Endodermal cell (in vitro differentiated cells): ENCODE measurements at places on chromosomes 3 and 15. TPM values are rescaled to one million over a fixed set of nuclear protein-coding genes. Genes with fewer than 3 reads are reported as not detected.

The FETUB gene
- total RNA-seq: not detected in 3 replicates

The CHRFAM7A gene
- total RNA-seq: 1.7 to 2.6 TPM (median 1.9 TPM) in 3 replicates

DNA sequence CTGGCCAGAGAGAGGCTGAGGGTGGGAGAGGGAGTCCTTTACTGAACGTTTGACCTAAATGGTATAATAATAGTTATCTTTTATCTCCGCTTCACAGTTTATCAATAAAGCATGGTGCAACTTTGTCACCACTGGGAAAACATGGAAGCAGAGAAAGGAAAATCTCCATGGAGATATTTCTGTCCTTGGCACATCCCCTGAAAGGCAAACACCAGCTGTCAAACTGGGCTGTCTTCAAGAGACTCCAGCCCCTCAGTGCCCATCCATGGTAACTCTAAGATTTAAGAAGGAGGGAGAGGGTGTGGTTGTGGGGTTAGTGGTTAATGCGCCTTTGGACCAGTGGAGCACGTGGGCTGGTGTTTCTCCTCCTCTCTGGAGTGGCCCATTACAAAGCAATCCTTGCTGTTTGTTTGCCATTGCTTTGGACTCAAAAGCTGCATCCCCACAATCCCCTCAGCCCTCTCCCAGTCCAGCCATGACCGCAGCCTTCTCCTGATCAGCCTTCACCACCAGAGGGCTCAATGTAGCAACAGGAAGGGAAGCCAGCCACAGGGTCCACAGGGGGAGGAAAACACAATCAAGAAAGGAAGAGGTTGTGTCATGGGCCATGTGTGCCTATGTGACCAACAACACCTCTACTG, 38.2 kb upstream of the FAM174B start:
- H3K27me3 ChIP-seq: no peaks in the 10 kb centered on the region
- H3K4me3 ChIP-seq: no peak overlapping the region
- DNase-seq: peak; percentile 90
- no peak overlapping the region for H3K27ac ChIP-seq

DNA sequence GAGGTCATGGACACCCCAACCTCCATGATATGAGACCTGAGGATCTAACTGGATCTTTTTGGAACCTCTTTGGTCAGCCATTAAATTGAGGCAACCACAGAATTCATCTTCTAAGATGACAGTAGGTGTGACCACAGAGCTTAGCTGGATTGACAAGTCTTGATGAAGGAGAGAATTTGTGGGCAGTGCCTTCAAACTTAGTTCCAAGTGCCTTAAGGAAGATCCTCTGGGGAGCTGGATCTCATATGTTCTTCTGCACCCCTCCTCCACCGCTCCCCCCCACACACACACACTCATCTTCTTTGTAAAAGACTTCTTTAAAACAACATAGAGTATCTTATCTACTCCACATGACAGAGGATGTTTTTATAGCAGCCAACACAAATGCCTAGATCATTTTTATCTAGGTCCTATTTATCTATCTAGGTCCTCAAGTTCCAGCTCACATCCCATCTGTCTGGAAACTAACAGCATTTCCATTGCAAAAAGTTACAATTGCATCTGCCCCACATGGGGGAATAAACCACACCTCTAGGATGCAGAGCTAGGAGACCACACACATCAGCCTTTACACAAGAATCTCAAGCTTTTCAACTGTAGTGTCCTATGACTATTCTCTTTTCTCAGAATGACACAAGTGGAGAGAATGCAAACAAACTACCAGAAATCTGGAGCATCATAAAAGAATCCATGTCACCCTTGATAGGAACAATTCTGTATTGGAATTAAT, 37.4 kb downstream of the WWTR1 start:
- H3K36me3 ChIP-seq: no peaks in the 10 kb centered on the region
- peaks cover 15% of the 10 kb centered on the region for H3K4me1 ChIP-seq
- DNase-seq: no peak
- no peak overlapping the region for H3K27ac ChIP-seq

GRCh38 chr15:49706805-49707204, 86.0 kb downstream of the DTWD1 start:
- H3K36me3 ChIP-seq: no peaks in the 10 kb centered on the region
- DNase-seq: no peak
- H3K27me3 ChIP-seq: peaks cover 6% of the 10 kb centered on the region
- no peaks in the 10 kb centered on the region for H3K4me1 ChIP-seq

DNA sequence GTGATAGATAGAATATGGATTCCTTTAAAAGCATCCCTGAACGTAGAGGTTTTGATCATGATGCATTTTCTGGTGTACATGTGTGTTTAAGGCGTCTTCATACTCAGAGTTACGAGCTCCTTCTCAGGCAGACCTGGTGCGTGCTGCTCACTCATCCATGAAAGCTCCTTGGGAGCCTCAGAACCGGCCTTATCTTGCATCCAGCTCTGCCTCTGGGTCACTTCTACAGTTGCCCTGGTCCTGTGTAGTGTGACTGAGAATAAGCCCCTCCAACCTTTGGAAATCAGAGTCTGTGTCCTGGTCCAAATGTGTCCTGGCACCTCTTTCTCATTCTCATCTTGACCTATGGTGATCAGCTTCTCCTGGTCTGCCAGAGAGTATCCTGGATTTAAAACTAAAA, 17.3 kb upstream of the RARRES1 start:
- no peak for DNase-seq
- no peak overlapping the region for H3K4me3 ChIP-seq
- no peak overlapping the region for H3K27ac ChIP-seq
- H3K4me1 ChIP-seq: no peaks in the 10 kb centered on the region
- H3K36me3 ChIP-seq: no peaks in the 10 kb centered on the region

- H3K4me3 ChIP-seq: peak overlapping the region; percentile 94
- no peaks in the 10 kb centered on the region for H3K36me3 ChIP-seq
- DNase-seq: no peak
- H3K4me1 ChIP-seq: peaks cover 3% of the 10 kb centered on the region
These were observed 902 bp downstream of the CMTM6 start for GRCh38 chr3:32501783-32502117.

DNA sequence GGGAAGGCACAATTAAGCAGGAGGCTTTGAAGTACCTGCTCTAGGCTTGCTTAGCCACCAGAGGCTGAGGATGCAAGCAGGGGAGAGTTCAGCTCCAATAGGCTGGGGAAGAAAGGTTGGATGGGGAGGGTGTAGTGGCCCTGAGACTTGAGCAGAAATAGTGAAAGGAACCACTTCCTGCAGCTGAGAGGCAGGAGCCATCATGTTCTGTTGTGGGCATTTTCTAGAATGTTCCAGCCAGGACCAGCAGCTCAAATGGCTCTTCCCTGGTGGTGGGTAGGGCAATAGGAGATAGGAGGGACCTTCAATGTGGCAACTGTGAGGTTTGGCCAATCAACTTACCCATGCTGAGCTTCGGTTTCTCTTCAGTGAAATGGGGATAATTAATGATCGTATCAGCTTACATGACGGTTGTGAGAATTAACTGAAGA, 79.1 kb upstream of the CGNL1 start:
- no peak for DNase-seq
- no peaks in the 10 kb centered on the region for H3K27me3 ChIP-seq
- H3K4me3 ChIP-seq: no peak overlapping the region
- H3K4me1 ChIP-seq: no peaks in the 10 kb centered on the region
- H3K36me3 ChIP-seq: peaks cover 5% of the 10 kb centered on the region

- no peaks in the 10 kb centered on the region for H3K36me3 ChIP-seq
- no peaks in the 10 kb centered on the region for H3K4me1 ChIP-seq
- no peaks in the 10 kb centered on the region for H3K27me3 ChIP-seq
- no peak for DNase-seq
These were observed 112.5 kb upstream of the TGFBR2 start for GRCh38 chr3:30493911-30494311.
